Kidney epithelial cell (primary cell): ENCODE measurements at places on chromosomes 12 and 14. TPM values are rescaled to one million over a fixed set of nuclear protein-coding genes. Genes with fewer than 3 reads are reported as not detected.

The GUCY2C gene
- not detected in 2 replicates for total RNA-seq

The PRB2 gene
- total RNA-seq, result not detected in 2 replicates

The KRT75 gene
- total RNA-seq, result not detected in 2 replicates

The DDX47 gene
- total RNA-seq, result 59.0 and 63.7 TPM in 2 replicates

The DPPA3 gene
- total RNA-seq, result not detected in 2 replicates

The ORAI1 gene
- total RNA-seq, result 11.9 and 18.4 TPM in 2 replicates

The TAS2R42 gene
- total RNA-seq, result not detected in 2 replicates

The NPAS3 gene
- 1.2 and 2.0 TPM in 2 replicates for total RNA-seq

The FOS gene
- total RNA-seq, result 5.5 and 9.2 TPM in 2 replicates

The CCDC197 gene
- not detected in 2 replicates for total RNA-seq

The CLEC4D gene
- total RNA-seq, result not detected in 2 replicates

The DENR gene
- total RNA-seq, result 51.3 and 62.4 TPM in 2 replicates

The GPR84 gene
- total RNA-seq, result not detected in 2 replicates

The KRT6C gene
- total RNA-seq, result not detected in 2 replicates

The TMEM132D gene
- total RNA-seq, result 6.4 and 7.1 TPM in 2 replicates

The WSCD2 gene
- 0.04 TPM in 1 of 2 replicates, not detected in the other for total RNA-seq

The ST8SIA1 gene
- 0.14 and 0.21 TPM in 2 replicates for total RNA-seq

The FSCB gene
- 0.08 TPM in 1 of 2 replicates, not detected in the other for total RNA-seq

The OTUB2 gene
- total RNA-seq, result 6.4 and 8.3 TPM in 2 replicates

The CD163 gene
- total RNA-seq, result 0.25 and 3.1 TPM in 2 replicates

The FGF23 gene
- not detected in 2 replicates for total RNA-seq

The GZMH gene
- not detected in 2 replicates for total RNA-seq

The ART4 gene
- total RNA-seq, result not detected in 2 replicates

The PLXNC1 gene
- 0.21 and 0.55 TPM in 2 replicates for total RNA-seq

The NUBPL gene
- total RNA-seq, result 9.8 and 9.9 TPM in 2 replicates

The MYO1A gene
- not detected in 2 replicates for total RNA-seq

The SLC17A8 gene
- under 0.01 TPM in 1 of 2 replicates, not detected in the other for total RNA-seq

The EXOC3L4 gene
- total RNA-seq, result 0.34 and 0.46 TPM in 2 replicates

The ARHGDIB gene
- total RNA-seq, result 10.4 and 13.8 TPM in 2 replicates

The SLCO1B1 gene
- not detected in 2 replicates for total RNA-seq

The P2RX2 gene
- not detected in 2 replicates for total RNA-seq

The SLC7A8 gene
- total RNA-seq, result 2.3 and 3.5 TPM in 2 replicates

The SYNDIG1L gene
- not detected in 2 replicates for total RNA-seq

The PTPN6 gene
- total RNA-seq, result 17.0 and 31.3 TPM in 2 replicates

The KRT83 gene
- total RNA-seq, result not detected in 2 replicates

The MANSC4 gene
- total RNA-seq, result not detected in 2 replicates

The TM9SF1 gene
- 55.6 and 58.1 TPM in 2 replicates for total RNA-seq

The MRPL42 gene
- total RNA-seq, result 74.3 and 95.1 TPM in 2 replicates

The OR6C6 gene
- not detected in 2 replicates for total RNA-seq

The KCNJ8 gene
- 0.25 and 0.27 TPM in 2 replicates for total RNA-seq

The ZFHX2 gene
- 2.3 and 2.6 TPM in 2 replicates for total RNA-seq

The CMA1 gene
- total RNA-seq, result not detected in 2 replicates

The RTL1 gene
- total RNA-seq, result 1.1 and 1.2 TPM in 2 replicates

The AKAP5 gene
- total RNA-seq, result 1.2 and 1.5 TPM in 2 replicates

The RPGRIP1 gene
- not detected in 2 replicates for total RNA-seq

The TC2N gene
- 8.5 and 9.6 TPM in 2 replicates for total RNA-seq

The MRPL51 gene
- 63.7 and 78.3 TPM in 2 replicates for total RNA-seq

The C12orf42 gene
- not detected in 2 replicates for total RNA-seq

The LRRK2 gene
- 0.63 and 0.75 TPM in 2 replicates for total RNA-seq

The MIP gene
- total RNA-seq, result not detected in 2 replicates
